ENCODE measurements at places on chromosomes 12 and 14. TPM values are rescaled to one million over a fixed set of nuclear protein-coding genes. Genes with fewer than 3 reads are reported as not detected.

- DNase-seq: peak; percentile 36
These were observed 11.3 kb downstream of the VASH1 start for GRCh38 chr14:76772300-76773187.

- no peak for DNase-seq
These were observed 89.8 kb downstream of the DICER1 start for GRCh38 chr14:95067526-95067925.

DNA sequence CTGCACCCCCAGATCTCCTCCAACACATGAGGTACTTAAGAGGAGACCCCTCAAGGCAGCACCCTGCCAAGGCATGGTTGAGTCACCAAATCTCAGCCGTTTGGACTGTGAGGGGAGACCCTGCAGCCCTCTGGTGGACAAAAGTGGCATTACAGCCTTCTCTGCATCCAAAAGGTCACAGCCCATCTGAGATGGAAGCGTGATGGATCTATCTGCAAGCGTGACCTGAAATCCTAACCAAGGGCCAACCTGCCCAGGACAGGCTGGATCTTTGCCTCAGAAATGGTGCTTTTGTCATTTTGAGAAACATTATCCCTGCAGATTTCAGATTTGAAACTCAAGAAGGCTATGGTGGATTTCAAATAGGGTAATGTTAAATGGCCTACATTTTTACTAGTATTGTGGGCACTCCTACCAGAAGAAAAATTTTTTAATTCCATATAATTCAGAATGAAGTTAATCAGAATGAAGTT, 23.7 kb upstream of the DHRS4 start:
- peak; percentile 49 for DNase-seq

- no peak for DNase-seq
These were observed 59.6 kb downstream of the ZFP36L1 start for GRCh38 chr14:68733086-68733914.

DNA sequence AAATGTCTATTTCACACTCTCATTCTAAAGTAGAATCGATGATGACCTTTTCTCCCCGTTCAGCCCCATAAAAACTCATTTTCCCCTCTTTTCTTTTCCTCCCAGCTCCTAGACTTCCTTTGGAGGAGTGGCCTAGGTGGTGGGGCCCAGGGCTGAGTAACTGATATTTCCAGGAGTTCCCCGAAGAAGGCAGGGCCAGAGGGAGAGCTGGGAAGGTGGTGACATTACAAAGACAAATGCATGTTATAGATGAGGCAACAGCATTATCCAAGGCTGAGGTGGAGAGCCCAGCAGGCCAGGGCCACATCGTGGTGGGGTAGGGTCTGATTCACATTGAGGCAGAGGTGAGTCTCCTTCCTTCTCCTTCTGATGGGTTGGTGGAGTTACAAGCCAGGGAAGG, 22.2 kb upstream of the HDAC7 start:
- DNase-seq: no peak

GRCh38 chr12:51822956-51823355, 25.6 kb downstream of the FIGNL2 start:
- no peak for DNase-seq

DNA sequence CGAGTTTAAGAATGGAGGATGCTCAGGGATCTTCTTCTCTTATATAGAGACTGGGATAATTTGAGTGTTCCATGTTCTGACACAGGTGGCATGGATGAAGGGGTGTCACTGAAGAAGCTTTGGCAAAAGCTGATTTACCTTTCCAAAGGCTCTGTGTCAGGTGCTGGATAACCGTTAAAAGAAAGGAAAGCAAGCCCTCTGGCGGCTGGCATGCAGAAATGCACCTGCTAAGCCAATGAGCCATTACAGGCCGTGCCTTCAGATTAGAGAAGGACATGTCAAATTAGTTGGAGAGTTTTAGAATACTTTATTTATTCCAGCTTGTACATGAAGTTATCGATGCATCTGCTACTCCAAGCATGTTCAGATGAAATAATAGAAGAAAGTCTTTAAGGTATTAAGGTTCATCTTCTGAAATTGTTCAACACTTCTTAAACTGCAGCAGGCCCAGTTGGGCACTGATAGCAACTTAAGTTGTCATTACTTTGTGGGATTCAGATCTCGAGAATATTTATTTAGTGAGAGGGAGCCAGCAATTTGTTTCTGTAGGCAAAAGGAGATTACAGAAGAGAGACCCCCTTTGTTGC, 678.2 kb downstream of the NRXN3 start:
- DNase-seq: no peak

GRCh38 chr12:79373896-79374499, 316.8 kb downstream of the PAWR start:
- DNase-seq: no peak

GRCh38 chr14:103332143-103332919, 1.7 kb upstream of the EIF5 start:
- no peak for DNase-seq

DNA sequence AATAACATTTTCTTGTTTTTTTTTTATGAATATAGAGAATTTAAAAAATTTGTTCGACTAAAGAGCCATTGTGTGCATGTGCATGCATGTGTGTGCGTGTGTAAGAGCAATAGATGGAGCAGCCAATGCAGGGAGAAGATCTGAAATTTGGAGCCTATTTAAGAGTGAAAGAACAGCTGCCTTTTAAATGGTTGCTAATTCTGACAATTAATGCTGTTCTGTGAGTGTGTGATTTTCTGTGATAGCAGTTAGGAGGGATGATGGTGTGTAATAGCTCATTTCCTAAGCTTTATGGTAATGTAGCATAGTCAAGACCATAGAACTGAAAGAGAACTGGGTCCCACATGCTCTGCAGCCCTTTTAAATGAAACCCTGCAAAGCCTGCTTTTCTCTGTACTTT, 137.9 kb downstream of the NRXN3 start:
- DNase-seq: no peak

GRCh38 chr14:38705220-38705619, 397.8 kb downstream of the SEC23A start:
- DNase-seq: no peak

- no peak for DNase-seq
These were observed 8.5 kb upstream of the KRT75 start for GRCh38 chr12:52442600-52443061.

DNA sequence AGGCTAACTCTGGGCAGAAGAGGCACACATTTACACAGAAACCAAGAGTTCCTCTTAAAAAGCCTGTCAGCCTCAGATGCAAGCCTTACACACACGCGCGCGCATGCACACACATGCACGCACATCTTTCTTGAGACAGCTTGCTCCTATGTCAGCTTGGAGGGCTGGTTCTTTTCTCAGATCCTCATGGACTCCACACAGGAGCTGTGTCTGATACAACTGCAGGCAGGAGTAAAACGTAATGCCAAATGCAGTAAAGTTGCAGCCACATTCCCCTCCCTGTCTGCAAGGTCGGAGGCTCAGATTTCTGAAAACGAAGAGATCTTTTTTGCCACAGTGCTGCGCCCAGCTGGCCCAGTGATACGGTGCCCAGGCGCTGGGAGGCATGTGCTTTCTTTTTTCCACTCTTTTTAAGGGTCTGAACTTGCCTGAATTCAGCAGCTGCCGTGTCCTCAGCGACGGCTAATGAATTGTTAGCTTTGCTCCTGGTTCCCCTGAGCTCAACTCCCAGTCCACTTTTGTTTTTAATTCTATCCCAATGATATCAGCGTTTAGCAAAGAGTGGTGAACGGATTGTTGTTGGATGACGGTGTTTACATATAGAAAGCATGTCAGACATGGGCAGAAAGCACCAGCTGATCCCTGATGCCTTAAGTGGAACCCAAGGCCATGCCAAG, 72.9 kb upstream of the FOXN3 start:
- DNase-seq: peak; percentile 20

DNA sequence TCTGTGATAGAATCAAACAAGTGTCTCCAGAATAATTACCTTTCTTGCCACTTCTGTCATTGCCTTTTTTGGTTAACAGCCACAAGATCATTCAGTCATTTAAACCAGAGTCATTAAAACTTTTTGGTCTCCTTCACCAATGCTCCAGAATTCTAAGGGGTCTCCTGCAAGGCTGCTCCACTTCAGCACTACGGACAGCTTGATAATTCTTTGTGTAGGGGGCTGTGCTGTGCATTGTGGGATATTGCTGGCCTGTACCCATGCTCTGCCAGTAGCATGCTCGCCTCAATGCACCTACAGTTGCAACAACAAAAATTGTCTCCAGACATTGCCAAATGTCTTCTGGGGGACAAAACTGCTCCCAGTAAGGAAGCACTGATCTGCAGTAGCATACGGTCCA, 7.3 kb downstream of the ADAMTS20 start:
- no peak for DNase-seq

GRCh38 chr14:73125746-73126145, 10.6 kb upstream of the PSEN1 start:
- no peak for DNase-seq

- no peak for DNase-seq
These were observed 20.5 kb downstream of the VCPKMT start for GRCh38 chr14:50095895-50096294.

DNA sequence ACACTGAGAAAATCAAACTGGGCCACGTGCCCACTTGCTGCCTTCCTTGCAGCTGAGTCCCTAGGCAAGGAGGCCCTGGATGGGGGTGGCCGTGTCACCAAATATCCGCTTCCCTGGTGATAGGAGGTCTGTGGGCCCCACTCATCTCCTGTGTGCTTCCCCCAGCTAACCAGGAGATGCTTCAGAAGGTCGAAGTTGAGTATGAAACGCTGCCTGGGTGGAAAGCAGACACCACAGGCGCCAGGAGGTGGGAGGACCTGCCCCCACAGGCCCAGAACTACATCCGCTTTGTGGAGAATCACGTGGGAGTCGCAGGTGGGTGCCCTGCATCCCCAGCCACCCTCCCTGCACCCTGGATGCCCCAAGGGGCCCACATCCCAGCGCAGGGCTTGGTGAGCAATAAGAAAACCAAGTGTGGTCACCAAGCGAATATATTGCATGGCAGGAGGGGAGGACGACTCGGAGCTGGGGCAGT, 6.8 kb upstream of the SIVA1 start:
- no peak for DNase-seq

GRCh38 chr12:3092764-3093163, 15.6 kb downstream of the TSPAN9 start:
- DNase-seq: no peak

DNA sequence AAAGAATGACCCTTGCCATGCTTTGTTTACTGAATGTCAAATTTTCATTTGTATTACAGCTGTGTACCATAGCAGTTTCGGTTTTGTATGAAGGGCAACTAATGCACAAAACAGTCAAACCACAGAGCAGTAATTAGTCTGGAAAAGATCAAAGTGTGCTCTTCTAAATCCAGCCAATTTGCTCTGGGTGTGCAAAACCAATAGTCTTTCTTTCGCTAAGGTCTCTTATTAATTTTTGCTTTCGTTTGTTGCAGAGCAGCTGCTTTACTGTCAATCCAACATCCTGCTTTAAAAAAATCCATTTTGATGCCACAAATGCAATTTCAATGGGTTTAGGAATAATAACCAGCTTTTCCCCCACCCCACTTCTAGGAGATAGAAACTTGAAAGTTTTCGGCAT, 114.2 kb downstream of the BRMS1L start:
- DNase-seq: no peak

DNA sequence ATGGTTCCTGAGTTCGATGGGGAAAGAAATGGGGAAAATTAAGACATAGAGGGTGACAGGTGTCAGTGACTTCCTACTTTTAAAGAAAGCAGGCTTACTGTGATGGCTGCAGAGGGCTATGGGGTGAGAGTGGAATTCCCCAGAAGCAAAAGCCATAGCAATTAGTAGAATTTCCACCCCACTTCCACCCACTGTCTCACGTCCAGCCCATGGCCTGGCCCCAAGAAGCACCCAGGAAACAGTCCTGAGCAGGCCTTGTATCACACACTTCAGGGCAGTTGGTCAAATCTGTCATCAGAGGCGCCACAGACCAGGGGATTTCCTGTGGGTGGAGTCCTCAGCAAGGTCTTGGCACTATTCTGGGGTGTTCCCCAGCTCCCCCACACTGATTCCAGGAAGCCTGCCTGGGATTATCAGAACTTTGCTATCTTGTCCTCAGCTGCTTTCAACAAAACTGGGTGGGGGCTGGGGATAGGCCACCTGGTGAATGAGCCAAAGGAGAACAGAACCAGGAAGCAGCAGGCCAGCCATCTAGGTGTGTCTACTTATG, 120.1 kb upstream of the CCND2 start:
- no peak for DNase-seq

DNA sequence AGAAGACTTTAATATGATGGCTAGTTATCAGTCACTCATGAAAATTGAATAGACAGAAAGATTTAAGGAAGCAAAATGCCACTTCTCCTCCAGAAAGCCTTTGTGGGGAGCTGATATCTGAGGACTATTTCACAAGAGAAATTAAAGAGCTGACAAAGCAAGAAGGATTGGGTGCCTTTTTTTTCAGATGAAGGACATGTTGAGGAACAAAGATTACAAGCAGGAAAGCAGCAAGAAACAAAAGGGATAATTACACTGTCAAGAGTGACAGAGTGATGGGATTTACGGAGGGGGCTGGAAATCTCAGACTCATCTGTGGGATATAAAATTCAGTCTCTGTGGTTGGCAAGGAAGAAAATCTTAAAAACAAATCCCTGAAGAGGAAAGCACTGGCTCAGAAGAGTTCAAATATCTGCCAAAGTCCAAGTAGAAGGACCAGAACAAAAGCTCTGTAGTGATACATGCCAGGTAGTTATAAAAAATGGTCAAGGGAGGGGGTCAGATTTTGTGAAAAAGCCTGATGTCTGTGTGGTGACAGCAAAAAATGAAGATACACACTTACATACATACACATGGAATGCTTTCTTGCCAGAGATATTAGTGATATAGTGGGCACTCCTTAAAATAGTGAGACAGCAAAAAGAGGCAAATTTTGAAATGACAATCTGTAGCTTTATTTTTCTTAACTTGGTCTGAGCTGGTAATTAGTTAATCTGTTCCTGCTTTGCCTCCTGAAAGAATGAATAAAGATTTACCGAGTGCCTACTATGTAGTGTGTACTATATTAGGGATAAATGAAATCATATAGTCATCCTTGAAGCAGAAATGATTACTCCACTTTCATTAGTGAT, 62.9 kb downstream of the EPS8 start:
- no peak for DNase-seq

The EPS8 gene
- total RNA-seq: 110 TPM

The PTGES3 gene
- total RNA-seq: 86.4 TPM

The CRACR2A gene
- 1.1 TPM for total RNA-seq

The SNRPF gene
- total RNA-seq: 27.5 TPM

The APOF gene
- total RNA-seq: not detected

The KLRC4 gene
- total RNA-seq: not detected
